ENCODE measurements at places on chromosomes 13 and 19. TPM values are rescaled to one million over a fixed set of nuclear protein-coding genes. Genes with fewer than 3 reads are reported as not detected.

DNA sequence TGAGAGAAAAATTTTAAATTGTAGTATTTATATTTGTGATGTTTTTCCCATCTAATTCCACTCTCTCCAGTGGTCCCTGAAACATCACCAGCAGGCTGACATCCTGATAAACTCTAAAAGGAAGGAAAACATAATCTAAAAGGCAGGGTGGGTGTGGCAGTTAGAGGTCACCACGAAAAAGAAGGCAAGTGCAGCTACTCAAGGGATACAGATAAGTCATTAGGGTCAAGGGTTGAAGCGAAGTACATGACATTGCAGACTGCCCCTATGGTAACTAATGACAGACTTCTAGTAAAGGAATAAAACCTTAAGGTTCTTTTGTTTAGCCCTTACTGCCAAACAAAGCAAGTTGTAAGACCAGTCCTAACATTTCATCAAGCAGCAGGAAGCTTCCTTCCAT, 6.0 kb upstream of the NEK3 start:
- no peak for DNase-seq
- H3K4me3 ChIP-seq: no peak overlapping the region
- H3K27ac ChIP-seq: no peak overlapping the region
- H3K27me3 ChIP-seq: no peaks in the 10 kb centered on the region
- no peaks in the 10 kb centered on the region for H3K4me1 ChIP-seq
- peaks cover 5% of the 10 kb centered on the region for H3K36me3 ChIP-seq

- H3K27ac ChIP-seq: peak overlapping the region; percentile 78
- peak; percentile 49 for DNase-seq
- no peaks in the 10 kb centered on the region for H3K27me3 ChIP-seq
- peaks cover 22% of the 10 kb centered on the region for H3K36me3 ChIP-seq
- H3K4me3 ChIP-seq: peak overlapping the region; percentile 37
- H3K4me1 ChIP-seq: peaks cover 46% of the 10 kb centered on the region
Measured at GRCh38 chr19:2239771-2240770, 3.4 kb downstream of the SF3A2 start.

DNA sequence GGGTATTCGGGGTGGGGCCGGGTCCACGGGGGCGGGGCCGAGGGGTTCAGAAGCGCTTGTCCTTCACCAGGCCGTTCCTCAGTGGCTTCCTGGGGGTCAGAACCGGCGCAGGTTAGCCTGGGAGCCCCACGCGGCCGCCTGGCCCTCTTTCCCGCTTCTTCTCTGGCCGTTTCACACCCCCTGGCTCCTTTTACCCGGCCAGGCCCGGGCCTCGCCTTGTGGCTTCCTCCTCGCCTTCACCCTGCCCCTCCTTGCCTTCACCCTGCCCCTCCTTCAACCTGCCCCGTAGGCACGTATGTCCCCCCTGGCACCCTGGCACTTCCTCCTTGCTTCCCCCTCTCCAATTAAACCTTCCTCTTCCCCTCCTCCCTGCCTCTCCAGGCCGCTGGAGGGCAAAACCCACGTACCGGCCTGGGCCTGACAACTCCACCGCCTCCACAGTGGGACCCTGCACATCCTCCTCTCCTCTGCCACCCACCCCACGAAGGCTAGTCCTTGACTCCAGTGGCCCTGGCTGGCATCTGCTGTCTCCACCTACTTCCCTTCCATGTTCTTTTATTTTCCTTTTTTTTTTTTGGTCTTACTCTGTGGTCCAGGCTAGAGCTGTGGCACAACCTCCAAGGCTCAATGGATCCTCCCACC, 25.3 kb downstream of the CERS1 start:
- H3K4me1 ChIP-seq: no peaks in the 10 kb centered on the region
- no peak overlapping the region for H3K27ac ChIP-seq
- no peak overlapping the region for H3K4me3 ChIP-seq
- DNase-seq: no peak

The C19orf73 gene
- total RNA-seq: 1.9 TPM

The C5AR1 gene
- total RNA-seq: 9.6 TPM

DNA sequence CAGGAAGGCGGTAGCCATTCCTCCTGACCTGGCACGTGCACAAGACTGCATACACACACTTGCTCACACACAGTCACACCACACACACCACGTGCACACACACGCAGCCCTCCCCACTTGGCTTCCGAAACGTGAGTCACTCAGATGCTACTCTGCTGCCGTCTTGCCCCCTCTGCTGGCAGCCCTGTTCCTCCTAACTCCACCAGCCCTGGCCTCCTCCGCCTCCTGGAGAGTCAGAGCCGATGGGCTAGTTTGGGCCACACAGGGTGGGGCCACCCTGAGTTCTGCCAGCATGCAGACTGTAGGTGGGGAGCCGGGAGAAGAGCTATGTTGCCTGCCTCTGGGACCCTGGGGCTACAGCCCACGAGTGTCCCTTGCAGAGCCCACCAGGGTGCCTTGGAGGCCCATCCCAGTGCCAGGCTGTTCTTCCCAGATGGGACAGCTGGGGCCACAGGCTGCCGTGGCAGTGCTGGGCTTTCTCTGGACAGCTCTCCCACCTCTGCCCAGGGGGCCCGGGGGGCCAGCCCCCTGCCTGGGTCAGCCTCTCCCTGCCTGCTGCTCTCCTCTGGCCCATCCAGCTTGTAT, 12.1 kb downstream of the PIN1 start:
- H3K4me3 ChIP-seq: no peak overlapping the region
- H3K36me3 ChIP-seq: peaks cover 4% of the 10 kb centered on the region
- H3K4me1 ChIP-seq: no peaks in the 10 kb centered on the region
- H3K27ac ChIP-seq: peak overlapping the region; percentile 11

- H3K4me1 ChIP-seq: peaks cover 8% of the 10 kb centered on the region
- DNase-seq: peak; percentile 78
- H3K27ac ChIP-seq: peak overlapping the region; percentile 100
- H3K36me3 ChIP-seq: no peaks in the 10 kb centered on the region
Measured at GRCh38 chr13:48975101-48975855, 434 bp upstream of the FNDC3A start.

GRCh38 chr19:28642787-28643683, 569.9 kb downstream of the UQCRFS1 start:
- no peaks in the 10 kb centered on the region for H3K36me3 ChIP-seq
- DNase-seq: no peak
- no peaks in the 10 kb centered on the region for H3K4me1 ChIP-seq

DNA sequence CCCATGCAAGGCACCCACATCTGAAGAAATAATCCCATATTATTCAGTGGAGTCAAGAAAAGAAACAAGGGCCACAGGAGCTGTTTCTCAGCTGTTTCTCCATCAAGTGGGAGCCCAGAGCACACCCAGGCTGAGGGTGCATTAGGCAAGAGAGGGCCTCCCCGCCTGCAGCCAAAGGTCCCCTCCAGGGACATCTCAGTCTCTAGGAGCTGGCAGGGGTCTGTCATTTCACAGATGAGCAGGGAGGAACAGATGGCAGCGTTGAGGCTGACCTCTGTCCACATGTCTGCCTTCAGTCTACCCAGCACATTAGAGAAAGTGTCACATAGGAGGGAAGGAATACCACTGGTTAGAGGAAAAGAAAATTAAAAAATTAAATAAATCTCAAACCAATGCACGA, 157.7 kb downstream of the ZNF536 start:
- no peak for DNase-seq
- H3K4me3 ChIP-seq: no peak overlapping the region
- no peaks in the 10 kb centered on the region for H3K27me3 ChIP-seq
- H3K36me3 ChIP-seq: no peaks in the 10 kb centered on the region
- peaks cover 4% of the 10 kb centered on the region for H3K4me1 ChIP-seq
- no peak overlapping the region for H3K27ac ChIP-seq

The ZNF57 gene
- 4.6 TPM for total RNA-seq

The CCDC106 gene
- 11.9 TPM for total RNA-seq

GRCh38 chr13:109366525-109366924, 419.9 kb downstream of the IRS2 start:
- H3K36me3 ChIP-seq: no peaks in the 10 kb centered on the region
- H3K27me3 ChIP-seq: no peaks in the 10 kb centered on the region
- no peak overlapping the region for H3K4me3 ChIP-seq

The KCNN1 gene
- not detected for total RNA-seq

- H3K27me3 ChIP-seq: no peaks in the 10 kb centered on the region
- no peak overlapping the region for H3K27ac ChIP-seq
- H3K4me1 ChIP-seq: no peaks in the 10 kb centered on the region
- H3K36me3 ChIP-seq: no peaks in the 10 kb centered on the region
- DNase-seq: no peak
Measured at GRCh38 chr13:79999601-80000000, 341.3 kb downstream of the SPRY2 start.

The SHC2 gene
- 15.9 TPM for total RNA-seq

The SLITRK1 gene
- 0.06 TPM for total RNA-seq

- DNase-seq: peak; percentile 93
- no peaks in the 10 kb centered on the region for H3K36me3 ChIP-seq
- H3K4me1 ChIP-seq: peaks cover 20% of the 10 kb centered on the region
- no peak overlapping the region for H3K4me3 ChIP-seq
- no peak overlapping the region for H3K27ac ChIP-seq
- H3K27me3 ChIP-seq: no peaks in the 10 kb centered on the region
Measured at GRCh38 chr19:6220385-6221191, 59.2 kb downstream of the MLLT1 start.

DNA sequence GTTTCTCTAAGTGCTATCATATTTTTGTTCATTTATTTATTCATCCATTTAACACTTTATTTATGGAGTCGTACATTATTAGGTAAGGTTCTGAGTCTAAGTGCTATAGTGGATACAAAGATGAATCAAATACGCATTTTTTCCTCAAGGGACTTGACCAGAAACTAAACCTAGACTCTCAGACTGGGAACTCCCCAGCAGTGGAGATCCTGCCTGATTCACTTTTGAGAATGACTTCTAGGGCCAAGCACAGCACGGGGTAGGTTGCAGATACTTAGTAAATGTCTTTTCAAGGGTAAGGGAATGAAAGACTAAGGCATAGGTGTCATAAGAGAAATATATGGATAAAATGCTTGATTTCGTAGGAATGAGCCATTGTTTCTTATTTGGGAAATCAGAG, 7.2 kb downstream of the DNAJC15 start:
- peaks cover 5% of the 10 kb centered on the region for H3K36me3 ChIP-seq
- no peak overlapping the region for H3K4me3 ChIP-seq
- H3K27ac ChIP-seq: no peak overlapping the region
- no peak for DNase-seq
- no peaks in the 10 kb centered on the region for H3K4me1 ChIP-seq

- H3K36me3 ChIP-seq: peaks cover 23% of the 10 kb centered on the region
- no peaks in the 10 kb centered on the region for H3K4me1 ChIP-seq
- H3K4me3 ChIP-seq: no peak overlapping the region
- no peak for DNase-seq
Measured at GRCh38 chr13:99542788-99543406, 41.6 kb downstream of the TM9SF2 start.

GRCh38 chr19:17074634-17075034, 618 bp downstream of the HAUS8 start:
- peak overlapping the region; percentile 74 for H3K27ac ChIP-seq
- H3K4me3 ChIP-seq: peak overlapping the region; percentile 69
- H3K36me3 ChIP-seq: peaks cover 8% of the 10 kb centered on the region
- no peaks in the 10 kb centered on the region for H3K27me3 ChIP-seq
- DNase-seq: no peak
- peaks cover 11% of the 10 kb centered on the region for H3K4me1 ChIP-seq

The CYP4F22 gene
- not detected for total RNA-seq

The XRCC1 gene
- 26.5 TPM for total RNA-seq

DNA sequence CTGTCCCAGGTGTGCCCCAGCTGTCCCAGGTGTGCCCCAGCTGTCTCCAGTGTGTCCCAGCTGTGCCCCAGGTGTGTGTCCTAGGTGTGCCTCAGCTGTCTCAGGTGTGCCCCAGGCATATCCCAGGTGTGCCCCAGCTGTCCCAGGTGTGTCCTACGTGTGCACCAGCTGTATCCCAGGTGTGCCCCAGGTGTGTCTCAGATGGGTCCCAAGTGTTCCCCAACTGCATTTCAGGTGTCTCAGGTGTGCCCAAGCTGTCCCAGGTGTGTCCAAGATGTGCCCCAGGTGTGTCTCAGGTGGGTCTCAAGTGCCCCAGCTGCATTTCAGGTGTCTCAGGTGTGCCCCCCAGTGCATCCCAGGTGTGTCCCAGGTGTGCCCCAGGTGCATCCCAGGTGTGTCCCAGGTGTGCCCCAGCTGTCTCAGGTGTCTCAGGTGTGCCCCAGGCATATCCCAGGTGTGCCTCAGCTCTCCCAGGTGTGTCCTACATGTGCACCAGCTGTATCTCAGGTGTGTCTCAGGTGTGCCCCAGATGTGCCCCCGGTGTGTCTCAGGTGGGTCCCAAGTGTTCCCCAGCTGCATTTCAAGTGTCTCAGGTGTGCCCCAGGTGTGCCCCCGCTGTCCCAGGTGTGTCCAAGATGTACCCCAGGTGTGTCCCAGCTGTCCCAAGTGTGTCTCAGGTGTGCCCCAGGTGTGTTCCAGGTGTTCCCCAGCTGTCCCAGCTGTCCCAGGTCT, 1.3 kb upstream of the GRK1 start:
- H3K36me3 ChIP-seq: no peaks in the 10 kb centered on the region
- peak; percentile 22 for DNase-seq
- no peak overlapping the region for H3K4me3 ChIP-seq
- no peaks in the 10 kb centered on the region for H3K27me3 ChIP-seq
- no peak overlapping the region for H3K27ac ChIP-seq

The CACNG8 gene
- total RNA-seq: not detected

- H3K27ac ChIP-seq: no peak overlapping the region
- no peak for DNase-seq
Measured at GRCh38 chr19:42831221-42832019, 48.1 kb downstream of the PSG1 start.

The B3GNT3 gene
- 1.00 TPM for total RNA-seq

The CEACAM7 gene
- 0.37 TPM for total RNA-seq

- no peak overlapping the region for H3K4me3 ChIP-seq
- no peaks in the 10 kb centered on the region for H3K27me3 ChIP-seq
- H3K36me3 ChIP-seq: no peaks in the 10 kb centered on the region
- H3K4me1 ChIP-seq: no peaks in the 10 kb centered on the region
- H3K27ac ChIP-seq: no peak overlapping the region
- no peak for DNase-seq
Measured at GRCh38 chr13:52936806-52937205, 88.4 kb upstream of the PCDH8 start.

The ZNF780A gene
- total RNA-seq: 17.6 TPM

DNA sequence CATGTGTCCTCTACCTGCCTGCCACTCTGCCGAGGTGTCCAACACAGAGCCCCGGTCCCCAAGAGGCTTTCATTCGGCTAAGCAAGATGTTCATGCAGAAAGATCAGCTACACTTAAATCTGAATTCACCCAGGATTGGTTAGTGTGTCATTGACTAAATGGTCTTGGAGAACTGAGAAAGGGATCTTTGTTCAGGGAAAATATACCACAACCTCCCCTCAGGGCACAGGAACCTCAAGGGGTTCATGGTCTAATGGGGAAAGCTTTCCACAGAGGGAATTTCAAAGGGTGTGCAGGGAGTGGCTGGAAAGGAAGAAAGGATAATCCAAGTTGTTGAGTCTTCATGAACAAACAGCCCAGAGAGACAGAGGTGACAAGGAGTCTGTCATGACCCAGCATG, 14.4 kb upstream of the POP4 start:
- no peaks in the 10 kb centered on the region for H3K4me1 ChIP-seq
- no peaks in the 10 kb centered on the region for H3K36me3 ChIP-seq
- H3K4me3 ChIP-seq: no peak overlapping the region
- no peak overlapping the region for H3K27ac ChIP-seq

The OR7D2 gene
- total RNA-seq: not detected

GRCh38 chr13:37118016-37118415, 12.6 kb upstream of the CSNK1A1L start:
- DNase-seq: no peak
- H3K4me3 ChIP-seq: no peak overlapping the region
- no peak overlapping the region for H3K27ac ChIP-seq
- H3K4me1 ChIP-seq: no peaks in the 10 kb centered on the region
- no peaks in the 10 kb centered on the region for H3K36me3 ChIP-seq
